Stimulated activated CD4-positive, alpha-beta T cell treated with anti-CD3 and anti-CD28 coated beads, Interleukin-1b, Interleukin-23, amount 100 ng/mL, for 1 hour (primary cell): ENCODE measurements at places on chromosomes 2 and 18.

DNA sequence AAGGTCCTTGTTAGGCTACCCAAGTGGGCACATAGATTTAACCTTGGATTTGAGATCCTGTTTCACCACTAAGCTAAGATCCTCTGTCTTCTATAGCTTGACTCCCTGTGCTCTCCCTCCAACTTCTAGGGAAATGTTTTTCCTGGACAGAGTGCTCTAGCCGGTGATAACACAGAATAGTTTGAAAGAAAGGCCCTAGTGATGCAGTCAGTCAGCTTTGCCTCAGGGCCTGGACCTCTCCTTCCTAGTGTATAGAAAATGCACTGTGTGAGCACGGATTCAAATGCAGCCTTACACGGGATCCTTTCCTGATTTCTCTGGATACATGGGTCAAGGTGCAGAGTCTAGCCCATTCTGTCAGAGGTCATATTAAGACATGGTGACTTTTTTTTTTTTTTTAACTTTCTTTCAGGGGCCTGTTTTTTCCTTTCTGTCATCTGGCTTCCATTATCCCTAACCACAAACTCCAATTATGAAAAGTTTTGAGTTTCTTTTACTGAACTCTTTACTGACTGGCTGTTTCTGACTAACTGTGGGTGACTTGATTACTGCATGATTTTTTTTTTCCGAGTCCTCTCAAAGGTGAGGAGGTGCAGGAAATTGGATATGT lies 122.6 kb downstream of the LRP1B start:
- DNase-seq = no peak

- no peak for DNase-seq
Measured at GRCh38 chr2:118697781-118698180, 149.7 kb downstream of the EN1 start.

GRCh38 chr18:34901299-34901698 lies 139.9 kb upstream of the MAPRE2 start:
- DNase-seq = no peak

DNA sequence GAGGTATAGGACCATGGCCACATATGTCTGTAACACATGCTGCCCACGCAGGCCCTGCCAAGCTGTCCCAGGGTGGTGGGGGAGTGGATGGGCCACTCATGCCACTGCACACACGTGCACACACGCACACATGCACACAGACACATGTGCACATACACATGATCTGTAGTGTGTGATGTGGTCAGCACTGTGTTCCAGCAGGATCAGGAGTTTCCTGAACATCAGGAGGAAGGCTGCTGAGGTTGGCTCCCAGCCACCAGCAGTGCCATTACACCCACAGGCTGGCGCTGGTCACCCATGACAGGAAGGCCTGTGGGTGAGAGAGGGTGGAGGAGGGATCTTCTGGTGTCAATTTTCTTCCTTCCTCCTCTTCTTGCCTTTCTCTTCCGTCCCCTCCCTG lies 44.7 kb downstream of the POMC start:
- DNase-seq = no peak

GRCh38 chr18:59728816-59729215 lies 31.6 kb upstream of the CCBE1 start:
- no peak for DNase-seq

DNA sequence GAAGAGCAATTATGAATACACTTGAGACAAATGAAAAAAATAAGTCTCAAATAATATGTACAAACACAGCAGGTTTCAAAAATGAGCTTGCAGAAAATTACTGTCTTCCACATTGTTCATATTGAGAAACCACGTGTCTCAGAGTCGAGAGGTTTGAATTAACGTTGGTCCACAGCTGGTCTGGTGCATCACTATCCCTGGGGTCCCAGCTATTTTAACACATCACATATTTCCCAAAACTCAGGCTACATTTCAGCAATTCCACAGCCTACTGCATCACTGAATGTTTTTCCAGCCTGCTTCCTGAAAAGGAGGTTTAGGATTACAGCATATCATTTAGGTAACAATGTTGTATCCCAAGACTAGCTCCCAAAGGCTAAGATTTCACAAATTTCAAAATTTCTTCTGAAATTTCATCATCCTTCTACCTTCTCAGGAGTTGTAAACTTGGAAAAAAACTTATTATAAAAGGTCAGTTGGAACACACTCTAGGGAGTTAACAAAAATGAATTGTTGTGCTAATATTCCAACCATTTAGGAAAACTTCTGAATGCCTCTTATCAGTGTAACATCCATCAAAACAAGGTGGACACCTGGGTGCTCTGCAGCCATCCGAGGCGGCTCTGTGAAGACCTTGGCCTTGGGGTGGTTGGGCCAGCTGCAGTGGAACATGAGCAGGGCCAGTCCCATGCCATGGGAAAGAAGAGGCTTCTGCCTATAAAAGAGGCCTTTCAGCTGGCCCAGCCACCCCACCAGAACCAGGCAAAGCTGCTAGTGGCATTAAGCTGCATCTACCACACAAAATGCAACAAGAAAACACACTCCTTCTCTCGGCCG lies 198.1 kb upstream of the RBBP8 start:
- DNase-seq = no peak

- no peak for DNase-seq
Measured at GRCh38 chr2:209917154-209917771, 85.2 kb upstream of the RPE start.

GRCh38 chr18:48365965-48366364 lies 43.2 kb downstream of the ZBTB7C start:
- no peak for DNase-seq

DNA sequence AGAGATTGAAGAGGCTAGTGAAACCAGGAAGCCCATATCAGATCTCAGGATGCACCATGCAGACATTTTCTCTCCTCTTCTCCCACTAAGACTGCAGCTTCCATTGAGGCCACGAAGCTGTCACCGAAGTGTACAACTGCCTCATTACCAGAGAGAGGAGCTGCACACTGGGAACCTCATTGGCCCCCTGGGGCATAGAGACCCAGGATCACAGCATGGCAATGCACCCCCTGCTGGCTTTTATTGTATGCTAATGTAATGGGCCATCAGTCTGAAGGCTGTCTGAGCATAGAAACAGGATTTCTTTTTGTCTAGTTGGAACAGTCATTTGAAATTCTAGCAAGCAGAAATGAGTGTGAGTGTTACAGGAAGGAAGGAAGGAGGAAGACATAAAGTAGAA lies 861.6 kb upstream of the CELF4 start:
- no peak for DNase-seq

GRCh38 chr2:179141206-179141605 lies 91.3 kb upstream of the CCDC141 start:
- DNase-seq = no peak

DNA sequence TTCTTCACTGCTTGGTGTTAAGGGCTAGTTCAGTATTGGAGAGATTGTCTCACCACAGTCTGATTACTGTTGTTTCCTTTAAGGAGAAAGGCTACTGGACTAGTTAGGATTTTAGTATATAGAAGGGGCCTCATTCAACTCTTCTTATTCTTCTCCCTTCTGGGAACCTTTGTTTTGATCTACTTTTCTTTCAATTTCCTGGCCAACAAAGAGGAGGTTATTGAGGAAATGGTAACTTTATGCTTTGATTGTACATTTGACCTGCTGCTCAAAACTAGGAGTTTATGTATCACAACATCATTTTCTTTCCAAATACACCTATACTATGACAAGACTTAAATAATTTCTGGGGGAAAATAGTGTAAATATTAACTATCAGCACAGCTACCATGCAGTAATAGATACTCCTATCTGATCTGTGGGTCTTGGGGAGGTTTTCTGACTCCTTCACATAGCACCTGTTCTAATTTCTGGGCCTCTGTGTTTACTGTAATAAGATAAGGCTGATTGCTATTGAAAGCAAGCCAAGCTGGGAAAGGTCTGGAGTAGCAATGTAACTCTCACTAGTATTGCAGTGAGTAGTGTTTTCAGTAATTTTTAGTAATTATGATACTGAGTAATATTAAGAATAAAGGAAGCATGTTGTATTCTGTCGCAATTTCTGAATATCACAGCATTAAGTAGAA lies 395.3 kb downstream of the NUP35 start:
- no peak for DNase-seq

- no peak for DNase-seq
Measured at GRCh38 chr2:6024784-6025183, 332.6 kb downstream of the SOX11 start.

DNA sequence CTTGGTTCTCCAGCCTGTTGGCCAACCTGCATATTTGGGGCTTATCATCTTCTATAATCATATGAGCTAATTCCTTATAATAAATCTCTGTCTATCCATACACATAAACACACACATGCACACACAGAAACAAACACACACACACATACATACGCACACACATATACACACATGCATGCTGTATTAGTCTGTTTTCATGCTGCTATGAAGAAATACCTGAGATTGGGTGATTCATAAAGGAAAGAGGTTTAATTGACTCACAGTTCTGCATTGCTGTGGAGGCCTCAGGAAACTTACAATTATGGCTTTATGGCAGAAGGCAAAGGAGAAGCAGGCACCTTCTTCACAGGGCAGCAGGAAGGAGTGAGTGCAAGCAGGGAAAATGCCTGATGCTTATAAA lies 707.4 kb upstream of the CDH2 start:
- DNase-seq = no peak

- no peak for DNase-seq
Measured at GRCh38 chr2:151103551-151103950, 158.1 kb downstream of the RBM43 start.

- DNase-seq = no peak
Measured at GRCh38 chr2:66789741-66790140, 354.8 kb downstream of the MEIS1 start.

- no peak for DNase-seq
Measured at GRCh38 chr2:108629417-108629816, 89.9 kb upstream of the RANBP2 start.

- DNase-seq = no peak
Measured at GRCh38 chr2:134501476-134502091, 217.2 kb downstream of the TMEM163 start.

DNA sequence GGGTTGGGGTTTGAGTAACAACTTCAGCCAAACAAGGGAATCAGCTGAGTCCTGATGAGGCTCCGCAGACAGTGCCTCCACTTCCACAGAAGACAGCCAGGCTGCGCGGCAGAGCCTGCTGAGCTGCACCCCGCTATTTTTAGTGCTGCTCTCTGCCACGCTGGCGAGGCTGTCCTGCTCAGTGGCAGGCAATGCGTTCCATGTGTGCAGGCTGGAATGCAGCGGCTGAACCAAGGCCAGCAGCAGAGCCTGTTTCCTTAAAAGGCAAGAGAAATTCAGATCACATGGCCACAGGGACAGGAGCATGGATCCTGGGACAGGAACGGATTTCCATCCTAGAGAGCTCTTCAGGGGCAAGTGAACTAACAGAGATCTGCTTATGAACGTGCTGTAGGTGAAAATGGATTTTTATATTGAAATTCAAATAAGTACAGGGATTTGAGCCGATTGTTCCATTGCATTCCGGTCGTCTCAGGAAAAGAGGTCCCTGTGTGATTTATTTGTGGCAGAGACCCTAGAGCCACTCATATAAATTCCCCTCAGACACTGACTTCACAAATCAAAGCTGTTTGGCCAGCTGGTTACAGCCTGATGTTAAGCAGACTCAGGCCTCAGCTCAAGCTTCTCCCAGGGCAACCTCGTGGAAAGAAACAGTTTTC lies 98.7 kb downstream of the COL6A3 start:
- DNase-seq = no peak

- no peak for DNase-seq
Measured at GRCh38 chr2:171957061-171957460, 34.8 kb downstream of the HAT1 start.

- no peak for DNase-seq
Measured at GRCh38 chr2:28904295-28904694, 9.8 kb downstream of the WDR43 start.

- DNase-seq = no peak
Measured at GRCh38 chr18:79603321-79604204, 76.0 kb upstream of the CTDP1 start.

DNA sequence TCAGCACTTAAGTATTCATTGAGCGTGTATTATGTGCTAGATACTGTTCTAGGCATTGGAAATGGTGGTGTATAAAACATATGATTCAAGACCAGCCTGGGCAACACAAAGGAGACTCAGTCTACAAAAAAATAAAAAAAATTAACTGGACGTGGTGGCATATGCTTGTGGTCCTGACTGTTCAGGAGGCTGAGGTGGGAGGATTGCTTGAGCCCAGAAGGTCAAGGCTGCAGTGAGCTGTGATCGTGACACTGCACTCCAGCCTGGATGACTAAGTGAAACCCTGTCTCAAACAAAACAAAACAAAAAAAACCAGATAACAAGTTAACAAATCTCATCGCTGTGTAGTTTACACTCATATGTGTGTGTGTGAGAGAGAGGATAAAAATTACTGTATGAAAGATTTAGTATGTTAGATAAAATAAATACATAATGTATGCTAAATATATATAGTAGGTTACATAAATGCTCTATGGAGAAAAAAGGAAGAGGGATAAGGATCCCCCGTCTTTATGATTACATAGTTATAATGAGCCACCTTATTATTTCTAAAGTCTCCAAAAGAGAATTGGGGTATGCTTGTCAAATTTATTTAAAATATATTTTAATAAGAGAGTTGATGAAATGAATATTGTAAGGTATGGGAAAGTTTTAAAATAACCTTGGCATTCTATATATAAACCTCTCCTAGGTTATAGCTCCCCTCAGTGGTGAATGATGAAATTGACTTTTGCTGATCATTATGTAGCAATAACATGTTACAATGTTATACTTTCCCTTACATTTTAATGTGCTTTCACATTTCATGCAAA lies 69.2 kb downstream of the EHBP1 start:
- no peak for DNase-seq

DNA sequence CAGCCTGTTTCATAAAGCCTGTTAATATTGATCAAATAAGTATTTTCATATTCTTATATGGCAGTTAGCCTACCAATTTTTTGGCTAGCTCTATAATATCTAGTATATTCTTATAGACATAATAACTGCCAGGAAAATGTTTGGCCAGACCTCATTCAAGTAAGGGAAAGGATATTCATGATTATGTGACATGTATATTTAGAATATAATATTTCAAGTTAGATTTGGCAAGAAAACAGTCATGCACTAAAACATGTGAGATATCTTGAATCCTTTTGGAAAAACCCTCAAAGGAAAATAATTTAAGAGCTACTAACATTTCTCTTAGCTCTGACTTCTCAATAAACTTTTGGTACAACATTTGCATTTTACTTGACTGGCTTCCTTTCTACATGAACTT lies 694.1 kb downstream of the PLCL1 start:
- no peak for DNase-seq

- DNase-seq = no peak
Measured at GRCh38 chr18:72692086-72692485, 147.9 kb upstream of the CBLN2 start.

DNA sequence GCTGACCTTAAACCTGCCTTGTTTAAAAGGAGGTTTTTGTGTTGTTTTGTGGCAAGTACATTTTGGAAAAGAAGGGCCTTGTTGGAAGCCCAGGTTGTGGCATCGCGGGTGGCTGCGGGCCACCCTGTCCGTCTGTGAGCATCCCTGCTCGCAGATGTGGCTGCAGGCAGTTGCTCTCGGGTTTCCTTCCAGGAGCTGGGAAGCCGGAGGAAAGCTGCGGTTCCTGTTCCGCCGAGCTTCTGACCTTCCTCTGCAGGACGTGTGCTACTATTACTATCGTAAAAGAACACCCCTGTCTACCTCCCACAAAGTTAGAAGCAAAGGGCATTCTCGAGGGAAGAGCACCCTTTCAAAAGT lies 766 bp downstream of the MFF start:
- no peak for DNase-seq

- no peak for DNase-seq
Measured at GRCh38 chr18:8389391-8390340, 219.6 kb upstream of the RAB12 start.

GRCh38 chr2:112627060-112628040 lies 18.4 kb upstream of the SLC20A1 start:
- no peak for DNase-seq

- no peak for DNase-seq
Measured at GRCh38 chr2:10400568-10400977, 47.6 kb downstream of the ODC1 start.
